ENCODE measurements at places on chromosomes 6 and 20. TPM values are rescaled to one million over a fixed set of nuclear protein-coding genes. Genes with fewer than 3 reads are reported as not detected.

DNA sequence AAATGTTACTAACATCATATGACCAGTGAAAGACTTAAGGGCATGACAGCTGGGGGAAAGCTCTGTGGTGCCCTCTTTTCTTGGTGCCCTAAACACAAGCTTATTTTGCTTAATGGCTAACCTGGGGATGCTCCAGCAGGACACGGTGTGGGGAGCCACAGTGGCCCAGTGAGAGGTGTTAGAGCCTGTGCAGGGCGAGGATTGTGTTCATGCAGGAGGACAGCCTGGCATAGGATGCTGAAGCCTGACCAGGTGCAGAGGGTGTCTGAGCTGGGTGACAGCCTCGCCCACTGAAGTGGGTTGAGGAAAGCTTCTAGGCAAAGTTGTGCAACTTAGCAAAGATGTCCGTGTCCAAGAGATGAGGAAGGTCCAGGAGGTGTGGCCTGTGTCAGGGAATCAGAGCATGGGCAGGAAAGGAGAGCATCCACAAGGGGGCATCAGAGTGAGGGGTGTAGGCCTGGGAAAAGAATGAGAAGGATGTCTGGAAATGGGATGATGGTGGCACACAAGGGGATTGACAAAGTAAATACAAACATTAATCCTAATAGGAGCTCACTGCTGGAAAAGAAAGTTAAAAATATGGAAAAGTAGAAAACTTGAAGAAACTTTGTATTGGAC lies 33.9 kb downstream of the SLC17A4 start:
- DNase-seq, result peak; percentile 17

- no peak for DNase-seq
These were observed 14.6 kb downstream of the SRC start for GRCh38 chr20:37360391-37361115.

- DNase-seq, result no peak
These were observed 421.9 kb downstream of the PREX1 start for GRCh38 chr20:48405909-48406308.

DNA sequence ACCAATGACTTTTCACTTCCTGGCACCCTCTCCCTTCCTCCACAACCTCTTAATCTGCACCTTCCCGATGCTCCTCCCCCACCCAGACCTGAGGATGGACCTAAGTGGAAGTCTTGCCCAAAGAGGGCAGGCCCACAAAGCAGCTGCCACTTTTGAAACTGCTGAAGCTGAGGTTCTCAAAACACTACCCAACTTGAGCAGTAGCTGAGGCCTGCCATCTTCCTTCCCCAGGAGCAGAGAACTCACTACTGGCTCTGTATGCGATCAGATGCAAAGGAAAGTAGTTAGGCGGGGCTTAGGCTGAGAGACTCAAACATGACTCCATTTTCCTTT lies 1.5 kb downstream of the HM13 start:
- no peak for DNase-seq

- no peak for DNase-seq
These were observed 609 bp downstream of the MYL9 start for GRCh38 chr20:36541768-36542488.

GRCh38 chr6:137652961-137653705 lies 158.9 kb upstream of the OLIG3 start:
- no peak for DNase-seq

DNA sequence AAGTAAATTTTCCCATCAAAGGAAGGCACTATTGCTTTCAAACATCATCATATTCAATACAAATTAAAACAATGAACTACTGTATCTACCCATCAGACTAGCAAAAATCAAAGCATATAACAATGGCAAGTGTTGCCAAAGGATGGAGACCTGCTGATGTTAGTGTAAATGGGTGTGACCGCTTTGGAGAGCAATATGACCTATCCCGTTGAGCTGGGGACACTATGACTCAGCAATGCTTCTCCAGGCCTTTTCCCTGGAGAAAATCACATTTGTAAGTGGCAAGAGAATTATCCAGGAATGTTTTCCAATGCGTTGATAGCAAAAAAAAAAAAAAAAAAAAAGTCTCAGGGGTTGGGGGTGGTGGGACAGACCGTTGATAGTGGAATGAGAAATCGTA lies 46.1 kb downstream of the PHACTR3 start:
- no peak for DNase-seq

DNA sequence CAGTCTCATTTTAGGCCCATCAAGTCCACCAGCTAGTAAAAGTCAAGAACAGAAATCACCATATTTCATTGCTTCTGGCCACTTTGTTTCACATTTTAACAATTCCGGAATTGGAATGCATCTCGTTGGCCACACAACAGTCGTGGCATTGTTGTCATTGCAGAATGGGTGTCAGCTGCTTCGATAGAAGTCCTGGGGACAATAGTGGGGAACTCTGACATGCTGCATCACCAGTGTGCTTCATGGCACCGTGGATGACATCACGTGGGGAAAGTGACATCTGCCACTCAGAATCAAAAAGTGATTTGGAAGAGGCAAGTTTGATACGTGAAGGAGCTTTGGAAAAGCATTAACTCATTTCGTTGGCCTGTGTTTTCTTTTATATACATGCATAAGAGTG lies 43.8 kb upstream of the XRN2 start:
- DNase-seq, result no peak

GRCh38 chr6:116381000-116381399 lies 10.3 kb downstream of the DSE start:
- DNase-seq, result no peak

DNA sequence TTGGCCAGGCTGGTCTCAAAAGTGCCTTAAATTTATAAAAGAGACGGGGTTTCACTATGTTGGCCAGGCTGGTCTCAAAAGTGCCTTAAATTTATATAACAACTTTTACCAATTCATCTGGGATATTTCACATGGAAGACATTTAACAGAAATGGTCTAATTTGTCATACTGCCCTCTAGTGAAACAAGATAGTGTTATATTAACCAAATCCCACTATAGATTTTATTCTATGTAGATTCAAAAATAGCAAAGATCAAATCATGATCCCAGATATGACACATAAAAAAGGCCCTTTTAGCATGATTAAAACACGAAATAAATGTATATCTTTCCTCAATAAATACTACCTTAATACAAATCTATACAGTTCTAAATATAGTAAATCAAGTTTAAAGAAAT lies 102.8 kb upstream of the TFAP2D start:
- DNase-seq, result no peak

- no peak for DNase-seq
These were observed 13.5 kb upstream of the BAG2 start for GRCh38 chr6:57158658-57159057.

GRCh38 chr6:160714731-160715316 lies 12.8 kb downstream of the PLG start:
- DNase-seq, result no peak

GRCh38 chr6:30334075-30334783 lies 7.5 kb downstream of the TRIM39 start:
- no peak for DNase-seq

- DNase-seq, result no peak
These were observed 183.6 kb downstream of the UTRN start for GRCh38 chr6:144468709-144469108.

GRCh38 chr20:53274807-53275206 lies 302.6 kb downstream of the TSHZ2 start:
- no peak for DNase-seq

DNA sequence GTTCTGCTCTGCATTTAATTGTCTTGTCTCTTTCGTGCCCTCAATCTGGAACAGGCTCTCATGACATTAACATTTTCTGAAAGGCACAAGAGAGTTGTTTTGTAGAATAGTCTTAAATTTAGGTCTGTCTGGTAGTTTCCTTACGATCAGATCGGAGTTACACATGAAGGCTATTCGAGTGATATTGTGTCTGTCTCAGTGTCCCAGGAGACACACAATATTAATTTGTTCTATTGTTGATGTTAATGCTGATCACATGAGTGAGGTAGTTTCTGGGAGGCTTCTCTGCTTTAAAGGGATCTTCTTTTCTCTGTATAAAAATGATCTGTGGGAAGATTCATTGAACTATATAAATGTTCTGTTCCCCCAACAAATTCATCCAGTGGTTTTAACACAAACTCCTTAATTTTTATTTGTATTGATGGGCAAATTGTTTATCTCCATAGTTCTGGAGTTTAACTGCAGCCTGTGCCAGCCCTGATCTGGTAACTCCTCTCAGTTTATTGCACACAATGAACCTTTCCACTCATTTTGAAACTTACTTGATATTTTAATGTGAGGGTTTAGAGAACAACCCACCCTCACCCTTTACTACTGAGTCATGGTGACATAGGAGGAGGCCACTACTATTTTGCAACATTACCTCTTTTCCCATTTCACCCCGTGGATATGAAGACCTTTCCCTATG lies 223.0 kb downstream of the CBLN4 start:
- DNase-seq, result no peak

DNA sequence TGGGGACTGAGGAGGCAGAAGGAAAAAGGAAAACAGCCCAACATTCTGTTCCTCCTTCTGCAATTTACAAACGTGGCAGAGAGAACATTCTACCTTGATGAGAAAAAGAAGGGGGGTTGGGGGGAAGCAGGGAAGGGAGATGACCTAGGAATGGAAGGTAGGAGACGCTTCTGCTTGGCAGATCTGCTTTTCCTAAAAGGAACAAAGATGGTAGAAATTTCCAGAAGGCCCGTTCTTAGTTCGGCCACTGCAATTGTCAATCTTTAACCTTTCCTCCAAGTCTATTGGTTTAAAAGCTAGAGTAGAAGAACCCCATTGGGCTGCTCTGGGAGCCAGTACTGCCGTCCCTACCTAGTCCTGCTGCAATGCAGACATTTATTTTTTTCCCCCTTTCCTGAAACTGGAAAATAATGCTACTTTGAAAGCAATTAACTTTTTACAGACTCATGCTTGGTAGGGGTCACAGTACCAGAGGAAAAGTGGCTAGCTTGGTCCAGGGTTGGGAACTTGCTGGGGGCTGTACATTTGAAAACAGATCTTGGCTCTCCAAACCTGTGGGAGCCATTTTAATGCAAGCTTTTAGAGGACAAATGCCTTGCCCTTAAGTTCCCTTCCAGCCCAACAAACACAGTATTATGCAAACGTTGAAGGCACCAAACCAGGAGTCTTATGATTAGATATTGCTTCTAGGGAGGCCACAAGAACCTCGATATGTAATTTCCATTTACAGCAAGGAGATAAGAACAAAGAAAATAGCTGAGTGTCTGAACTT lies 2.6 kb downstream of the ZMYND8 start:
- no peak for DNase-seq

- no peak for DNase-seq
These were observed 5.5 kb downstream of the SIRPG start for GRCh38 chr20:1652104-1652503.

DNA sequence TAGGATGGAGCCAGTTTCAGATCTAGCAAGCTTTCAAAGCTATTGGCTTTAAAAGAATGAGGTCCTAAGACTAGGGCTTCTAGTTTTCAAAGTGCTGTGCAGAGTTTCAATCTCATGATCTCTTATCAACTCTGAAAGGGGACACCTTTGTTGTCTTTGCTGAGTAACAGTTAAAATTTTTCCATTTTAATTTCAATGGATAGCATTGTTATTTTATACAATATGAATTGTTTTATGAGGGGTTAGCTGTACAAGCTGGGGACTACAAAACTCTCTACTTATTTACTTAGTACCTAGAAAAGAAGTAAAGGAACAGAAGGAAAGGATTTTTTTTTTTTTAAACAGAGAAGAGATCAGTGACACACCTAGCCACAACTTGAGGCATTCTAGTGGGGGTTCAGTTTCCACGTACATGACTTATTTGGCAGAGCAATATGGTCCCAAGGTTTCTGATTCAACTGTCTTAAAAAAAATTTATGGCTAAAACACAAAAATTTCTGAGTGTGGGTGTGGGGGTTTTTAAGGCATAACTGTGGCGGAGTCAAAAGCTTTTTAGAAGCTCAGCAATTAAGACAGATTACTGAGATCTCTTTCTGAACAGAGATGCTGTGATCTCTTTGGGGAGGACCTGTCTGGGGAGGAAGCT lies 46.1 kb upstream of the JAG1 start:
- no peak for DNase-seq

PTCRA gene
- total RNA-seq, result not detected

BPIFB3 gene
- not detected for total RNA-seq

SMOC2 gene
- 0.10 TPM for total RNA-seq

EXOC2 gene
- total RNA-seq, result 29.8 TPM

SOX18 gene
- total RNA-seq, result 0.24 TPM

TXLNB gene
- 0.08 TPM for total RNA-seq

SAPCD1 gene
- 9.4 TPM for total RNA-seq

Data from activated T-cell treated with anti-CD3 and anti-CD28 coated beads, Interleukin-2, amount 50 U/mL, for 4 hours (primary cell).